Activated T-cell treated with anti-CD3 and anti-CD28 coated beads for 1 hour (primary cell): ENCODE measurements at places on chromosomes 7 and 10.

GRCh38 chr7:30938435-30939316 is 25.1 kb upstream of the GHRHR start:
- DNase-seq: peak; percentile 47

- DNase-seq: no peak
Measured at GRCh38 chr10:132838346-132838970, 52.5 kb upstream of the NKX6-2 start.

DNA sequence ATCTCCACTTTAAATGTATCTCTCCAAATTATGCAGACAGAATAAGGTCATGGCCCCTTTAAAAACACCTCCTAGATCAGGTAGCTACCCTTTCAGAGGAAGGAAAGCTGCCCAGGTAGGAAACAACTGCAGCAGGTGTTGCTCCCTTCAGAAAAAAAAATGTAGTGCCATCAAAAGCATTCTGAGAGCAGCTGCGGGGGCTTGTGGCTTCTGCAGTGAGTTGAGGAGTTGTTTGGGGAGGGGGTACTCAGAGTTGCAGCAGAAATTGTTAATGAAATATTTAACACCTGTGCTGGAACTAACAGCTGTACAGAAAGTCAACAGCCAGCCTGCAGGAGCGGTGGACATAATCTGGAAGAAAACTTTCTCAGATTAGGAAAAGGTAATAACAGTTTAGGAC is 24.0 kb downstream of the CDHR3 start:
- no peak for DNase-seq

DNA sequence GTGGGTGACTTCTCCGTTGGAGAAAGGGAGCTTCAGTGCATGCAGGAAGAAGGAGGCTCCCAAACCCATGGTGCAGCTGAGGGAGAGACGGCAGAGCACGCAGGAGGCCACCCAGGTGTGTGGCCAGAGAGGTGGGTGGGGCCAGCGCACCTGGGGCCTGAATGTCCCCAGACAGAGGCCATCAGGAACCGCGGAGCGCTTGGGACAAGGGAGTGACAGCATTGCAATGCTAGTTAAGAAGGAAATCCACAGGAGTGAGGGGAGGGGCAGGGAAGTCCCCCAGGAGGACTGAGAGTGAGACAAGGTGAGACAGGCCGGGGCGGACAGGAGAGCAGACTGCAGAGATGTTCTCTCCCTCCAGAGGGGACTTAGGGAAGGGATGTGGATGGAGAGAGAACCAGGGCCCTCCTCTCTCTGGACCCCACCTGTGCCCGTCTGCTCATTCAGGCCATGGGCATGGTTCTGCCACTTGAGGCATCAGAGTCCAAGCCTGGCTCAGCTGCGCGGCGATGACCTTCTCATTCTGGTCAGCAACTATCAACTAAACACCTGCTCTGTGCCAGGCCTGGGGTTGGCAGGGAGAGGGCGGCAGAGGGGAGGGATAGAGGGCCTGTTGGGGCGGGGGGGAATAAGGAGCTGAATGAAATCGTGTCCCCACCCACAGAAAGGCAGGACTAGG is 69.4 kb upstream of the COL13A1 start:
- no peak for DNase-seq

- DNase-seq: no peak
Measured at GRCh38 chr10:129779126-129780111, 184.7 kb downstream of the EBF3 start.

DNA sequence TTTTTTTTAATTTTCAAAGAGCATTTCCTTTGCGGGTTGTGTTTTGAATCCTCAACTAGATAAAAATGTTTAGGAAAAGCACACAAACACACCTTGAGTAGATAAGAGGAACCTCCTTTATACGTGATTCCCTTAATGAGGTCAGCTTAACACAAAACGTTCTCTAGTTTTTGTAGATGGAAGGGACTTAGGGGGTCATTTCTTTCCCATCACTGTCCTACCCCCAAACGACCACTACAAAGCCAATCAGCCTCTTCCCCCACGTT is 1.2 kb downstream of the SUV39H2 start:
- no peak for DNase-seq

- no peak for DNase-seq
Measured at GRCh38 chr7:20417260-20417659, 86.6 kb downstream of the ITGB8 start.

DNA sequence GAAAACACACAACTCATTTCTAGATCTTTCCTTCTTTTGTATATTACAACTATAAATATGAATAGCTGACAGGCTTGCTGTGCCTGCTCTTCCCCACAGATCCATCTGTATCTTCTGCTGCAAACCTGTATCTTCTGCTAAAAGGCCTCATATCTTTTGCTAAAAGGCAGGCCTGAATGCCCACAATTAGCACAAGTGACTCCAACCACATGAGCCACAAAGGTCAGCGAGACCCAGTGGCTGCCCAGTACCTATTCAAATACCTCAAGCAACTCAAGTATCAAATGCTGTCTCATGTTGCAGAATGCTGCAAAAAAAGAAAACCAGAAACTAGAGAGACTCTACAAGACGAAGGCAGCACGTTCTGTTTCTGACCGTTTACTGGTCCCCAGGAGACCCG is 54.5 kb upstream of the ATP6V0A4 start:
- no peak for DNase-seq

GRCh38 chr10:44771233-44771995 is 139.7 kb upstream of the TMEM72 start:
- no peak for DNase-seq

- DNase-seq: no peak
Measured at GRCh38 chr7:157752832-157753291, 416.1 kb downstream of the DNAJB6 start.

DNA sequence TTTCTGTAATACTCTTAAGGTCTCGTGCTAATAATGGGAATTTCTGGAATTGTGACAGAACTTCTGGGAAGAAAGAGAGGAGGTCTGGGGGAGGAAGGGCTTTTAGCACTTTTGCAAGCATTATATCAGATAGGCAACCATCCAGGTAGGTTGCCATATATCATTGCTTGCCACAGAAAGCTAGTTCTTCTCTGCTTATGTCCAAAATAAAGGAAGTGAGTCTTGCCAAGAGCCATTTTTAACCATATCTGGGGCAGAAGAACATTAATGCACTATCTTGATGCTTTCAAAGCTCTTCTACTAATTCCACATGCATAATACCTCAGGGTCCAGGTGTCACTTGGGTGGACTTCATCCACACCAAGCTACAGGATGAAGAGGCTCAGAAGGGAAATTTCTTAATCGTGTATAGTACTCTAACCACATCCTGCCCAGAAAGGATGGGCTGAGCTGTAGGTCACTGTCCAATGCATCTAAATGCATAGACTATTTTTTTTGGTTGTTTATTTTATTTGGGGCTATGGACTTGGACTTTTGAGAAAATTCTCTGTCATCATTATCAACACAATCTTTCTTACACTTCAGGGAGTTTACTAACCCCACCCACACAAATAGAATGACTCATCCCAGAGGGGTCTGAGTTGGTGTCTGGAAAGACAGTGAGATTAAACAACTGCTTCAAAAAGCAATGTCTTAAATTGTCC is 68.9 kb upstream of the ADO start:
- DNase-seq: no peak

DNA sequence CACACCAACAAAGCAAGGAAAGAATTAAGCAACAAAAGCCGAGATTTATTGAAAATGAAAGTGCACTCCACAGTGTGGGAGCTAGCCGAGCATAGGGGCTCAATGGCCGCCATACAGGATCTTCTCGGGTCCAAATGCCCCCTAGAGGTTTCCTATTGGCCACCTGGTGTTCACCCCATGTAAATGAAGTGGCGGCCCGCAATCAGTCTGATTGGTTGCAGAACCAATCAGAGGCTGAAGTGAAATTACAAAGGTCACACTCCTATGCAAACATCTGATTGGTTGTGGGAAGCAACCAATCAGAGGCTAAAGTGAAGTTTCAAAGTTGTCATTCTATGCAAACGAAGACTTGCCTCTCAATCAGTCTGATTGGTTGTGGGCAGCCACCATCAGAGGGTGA is 61.8 kb upstream of the SLC35B4 start:
- DNase-seq: no peak

DNA sequence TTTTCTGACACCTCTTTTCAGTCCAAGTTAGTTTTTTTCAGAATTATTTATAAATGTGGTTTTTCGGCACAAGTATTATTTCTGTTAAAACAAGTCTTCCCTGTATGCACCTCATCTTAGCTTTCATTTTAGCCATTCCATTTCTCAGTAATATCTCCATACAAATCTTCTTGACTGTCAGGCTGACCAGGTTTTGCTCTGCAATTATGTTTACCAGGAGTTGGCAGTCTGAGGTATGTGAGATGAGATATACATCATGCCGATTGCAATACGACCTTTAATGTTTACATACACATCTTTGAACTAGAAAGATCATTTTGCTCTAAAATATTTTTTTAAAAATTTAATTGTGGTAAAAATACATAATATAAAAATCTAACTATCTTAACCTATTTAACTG is 209.8 kb downstream of the GPR158 start:
- DNase-seq: no peak

DNA sequence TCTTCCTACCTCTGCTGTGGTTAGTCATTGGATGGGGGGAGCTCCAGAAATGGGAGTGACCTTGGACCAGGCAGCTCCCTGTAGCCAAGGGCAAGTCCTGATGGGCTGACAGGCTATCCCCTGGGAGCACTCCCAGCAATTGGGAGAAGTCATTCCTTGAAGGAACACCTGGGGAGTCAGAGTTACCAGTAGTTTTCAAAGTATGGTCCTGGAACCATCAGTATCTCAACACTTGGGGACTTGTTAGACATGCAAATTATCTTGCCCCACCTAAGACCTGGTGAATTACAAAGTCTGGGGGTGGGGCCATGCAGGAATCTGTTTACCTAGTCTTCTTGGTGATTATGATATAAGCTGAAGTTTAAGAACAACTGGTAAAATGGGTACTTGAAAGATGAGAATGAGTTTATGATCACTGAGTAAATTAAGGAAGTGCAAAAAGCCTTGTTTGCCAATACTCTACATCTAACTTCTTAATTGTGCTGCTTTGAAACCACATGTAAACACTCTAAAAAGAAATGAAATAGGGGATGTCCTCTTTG is 287.3 kb upstream of the LRRN3 start:
- no peak for DNase-seq

DNA sequence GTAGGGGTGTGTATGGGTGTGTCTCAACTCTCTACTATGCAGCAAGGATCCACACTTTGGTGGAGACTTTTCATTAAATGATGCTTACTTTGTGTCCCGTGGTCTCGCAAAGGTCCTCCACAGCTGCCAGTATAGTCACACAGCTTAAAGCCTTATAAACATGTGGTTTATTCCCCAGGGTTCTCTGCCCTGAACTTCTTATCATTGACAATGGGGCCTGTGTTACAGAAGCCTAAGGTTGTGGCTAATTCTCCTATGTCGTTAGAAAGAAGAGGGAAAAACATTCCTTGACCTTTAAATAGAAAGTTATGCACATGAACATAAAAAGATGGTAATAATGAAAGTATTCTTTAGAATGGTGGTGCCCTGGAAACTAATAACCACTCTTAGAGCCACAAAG is 201.4 kb downstream of the INHBA start:
- DNase-seq: no peak

DNA sequence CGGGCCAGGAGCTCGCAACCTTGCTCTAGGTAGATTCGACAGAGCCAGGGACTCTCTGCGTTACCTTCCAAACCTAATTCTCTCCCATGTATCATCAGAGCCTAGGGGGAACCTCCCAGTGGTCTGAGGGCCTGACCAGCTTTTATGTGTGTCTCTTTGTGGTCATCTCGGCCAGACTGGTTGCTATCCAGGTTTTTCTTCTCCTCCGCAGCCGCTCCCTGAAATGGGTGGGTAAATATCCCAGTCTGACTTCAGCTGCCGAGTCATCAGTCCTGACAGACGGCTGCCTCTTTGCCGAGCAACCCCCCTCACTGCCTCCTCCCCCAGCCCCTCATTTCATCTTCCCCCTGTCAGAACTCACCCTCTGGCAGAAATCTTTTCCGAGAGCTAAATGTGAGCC is 578.1 kb downstream of the LRMDA start:
- DNase-seq: no peak

DNA sequence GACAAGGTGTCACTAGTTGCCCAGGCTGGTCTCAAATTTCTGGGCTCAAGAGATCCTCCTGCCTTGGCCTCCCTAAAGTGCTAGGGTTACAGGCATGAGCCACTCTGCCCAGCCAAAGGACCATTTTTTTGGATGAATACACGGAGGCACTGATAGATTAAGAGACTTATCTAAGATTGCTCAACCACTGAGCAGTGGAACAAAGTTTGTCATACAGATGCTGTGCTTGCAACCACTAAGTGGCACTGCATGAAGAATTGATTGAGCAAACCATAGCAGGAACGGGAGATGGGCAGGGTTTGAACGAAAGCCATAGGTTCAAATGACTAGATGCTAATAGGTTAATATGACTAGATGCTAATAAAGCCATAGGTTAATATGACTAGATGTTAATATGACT is 61.1 kb downstream of the EBLN1 start:
- DNase-seq: no peak

DNA sequence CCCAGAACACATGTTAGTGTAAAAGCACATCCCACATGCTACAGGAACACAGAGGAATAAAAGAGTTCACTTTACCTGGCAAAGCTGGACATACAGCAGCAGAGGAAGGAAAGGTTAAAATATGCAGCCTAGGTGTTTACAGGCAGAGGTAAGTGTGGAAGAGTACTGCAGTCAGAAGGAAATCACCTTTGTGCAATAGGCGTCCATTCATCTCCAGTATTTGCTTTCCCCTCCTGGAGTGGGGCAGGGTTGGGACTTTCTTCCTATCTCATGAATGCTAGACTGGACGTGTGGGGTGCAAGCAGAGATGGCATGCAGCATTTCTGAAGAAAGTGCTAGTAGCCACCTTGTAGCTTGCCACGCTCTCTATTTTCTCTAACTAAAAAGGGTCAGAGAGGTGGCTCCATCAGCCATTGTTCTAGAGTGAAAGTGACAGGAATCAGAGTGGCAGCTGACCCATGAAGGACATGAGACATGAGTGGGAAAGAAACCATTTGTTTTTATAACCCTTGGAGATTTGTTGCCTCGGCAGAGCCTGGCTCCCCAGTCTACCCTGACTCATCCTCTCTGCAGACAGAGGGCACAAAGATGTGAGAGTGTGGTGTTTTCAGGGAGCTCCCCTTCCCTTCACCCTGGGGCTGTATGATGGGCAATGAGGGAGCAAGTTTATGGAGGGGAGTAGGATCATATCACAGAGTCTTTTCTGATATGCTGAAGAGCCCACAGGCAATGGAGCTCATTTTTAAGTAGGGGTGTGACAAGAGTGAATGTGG is 101.2 kb upstream of the SEC61G start:
- DNase-seq: no peak

DNA sequence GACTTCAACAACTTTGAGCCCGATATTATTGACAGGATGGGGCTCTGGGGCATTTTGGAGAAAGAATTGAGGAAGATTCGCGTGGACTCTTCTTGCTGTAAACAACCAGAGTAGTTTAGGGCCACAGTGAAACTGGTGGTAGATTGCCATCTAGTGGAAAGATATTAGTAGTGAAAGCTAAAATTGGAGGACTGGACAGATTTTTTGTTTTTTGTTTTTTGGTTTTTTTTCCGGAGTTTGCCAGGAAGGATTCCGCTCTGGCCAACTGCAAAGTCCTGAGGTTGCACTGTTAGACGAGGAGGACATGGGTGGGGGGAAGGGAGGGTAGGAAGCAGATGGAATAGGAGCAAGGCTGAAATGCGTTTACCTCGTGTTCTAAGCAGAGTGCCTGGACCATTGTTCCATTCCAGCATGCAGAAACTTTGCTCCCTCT is 11.7 kb downstream of the NOBOX start:
- no peak for DNase-seq
